Foreskin fibroblast (primary cell): ENCODE measurements at places on chromosomes 4 and X.

DNA sequence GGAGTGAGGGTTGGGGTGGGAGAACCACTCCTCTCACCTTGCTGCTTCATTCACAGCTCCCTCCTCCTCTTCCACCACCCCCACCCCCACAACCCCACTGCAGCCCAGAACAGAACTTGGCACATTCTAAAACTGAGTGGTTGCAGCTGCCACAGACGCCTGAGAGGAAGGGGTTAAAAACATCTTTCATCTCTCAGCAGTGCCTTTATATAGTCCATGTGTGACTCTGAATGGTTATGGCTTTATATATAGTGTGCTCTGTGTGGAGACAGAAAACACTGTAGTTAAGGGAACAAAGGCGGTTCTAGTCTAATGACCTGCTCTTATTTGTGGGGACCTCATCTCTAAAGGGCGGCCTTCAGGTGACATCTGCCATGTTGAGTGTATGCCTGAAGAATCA lies 144.8 kb downstream of the BCOR start:
- DNase-seq, result no peak

DNA sequence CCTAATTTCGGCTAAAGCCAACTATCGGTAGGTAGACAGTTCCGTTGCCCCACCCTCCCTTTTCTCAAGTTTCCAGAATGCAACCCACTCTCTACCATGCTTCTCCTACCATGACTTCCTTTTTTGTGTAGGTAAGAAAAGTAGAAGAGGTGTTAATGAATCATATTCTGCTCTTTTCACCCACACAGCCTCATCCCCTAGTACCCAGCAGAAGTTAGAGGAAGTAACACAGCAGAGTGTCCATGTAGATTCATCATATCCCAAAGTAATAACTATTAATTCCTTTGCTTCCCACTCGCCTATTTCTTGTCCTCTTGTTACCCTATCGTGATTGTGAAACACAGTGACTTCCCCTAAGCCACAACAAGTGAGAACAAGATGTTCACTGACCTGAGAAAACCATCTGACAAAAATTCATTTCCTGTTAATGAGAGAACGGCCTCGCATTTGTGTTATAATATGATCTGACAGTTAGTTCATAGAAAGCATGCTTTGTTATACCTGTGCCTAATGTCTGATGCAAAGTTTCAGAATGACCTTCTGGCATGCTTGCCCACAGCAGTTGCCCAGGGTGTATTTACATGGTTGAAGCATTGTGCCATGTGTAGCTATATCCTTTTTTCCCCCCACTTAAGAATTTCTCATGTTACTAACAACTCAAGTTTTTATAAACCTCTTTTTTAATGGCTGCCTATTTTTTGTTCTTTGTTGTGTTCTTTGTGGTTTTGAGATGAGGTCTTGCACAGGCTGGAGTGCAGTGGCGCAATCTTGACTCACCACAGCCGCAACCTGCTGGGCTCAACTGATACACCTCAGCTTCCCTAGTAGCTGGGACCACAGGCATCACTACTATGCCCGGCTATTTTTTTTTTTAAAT lies 185.6 kb downstream of the RAP1GDS1 start:
- DNase-seq, result peak; percentile 59

DNA sequence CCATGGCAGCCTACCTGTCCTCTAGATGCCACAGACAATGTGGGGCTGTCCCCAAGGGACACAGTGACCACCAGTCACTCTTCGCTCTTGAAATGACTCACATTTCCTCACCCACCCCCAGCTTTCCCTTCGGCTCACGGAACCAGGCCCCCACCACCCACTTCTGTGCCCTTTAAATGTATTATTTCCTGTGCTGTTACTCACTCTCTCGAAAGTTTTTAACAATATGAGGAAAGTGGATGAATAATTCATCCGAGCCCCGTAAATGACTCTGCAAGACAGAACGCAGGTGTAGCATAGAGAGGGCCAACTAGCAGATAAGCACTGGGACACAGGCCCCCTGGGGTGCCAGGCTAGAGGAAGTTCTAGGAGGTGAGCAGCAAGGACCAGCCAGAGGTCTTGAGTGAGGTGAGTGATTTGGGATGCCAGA lies 179.5 kb upstream of the TBL1X start:
- DNase-seq, result no peak

- no peak for DNase-seq
Observed at GRCh38 chr4:6591313-6591712, 16.3 kb downstream of the MAN2B2 start.

DNA sequence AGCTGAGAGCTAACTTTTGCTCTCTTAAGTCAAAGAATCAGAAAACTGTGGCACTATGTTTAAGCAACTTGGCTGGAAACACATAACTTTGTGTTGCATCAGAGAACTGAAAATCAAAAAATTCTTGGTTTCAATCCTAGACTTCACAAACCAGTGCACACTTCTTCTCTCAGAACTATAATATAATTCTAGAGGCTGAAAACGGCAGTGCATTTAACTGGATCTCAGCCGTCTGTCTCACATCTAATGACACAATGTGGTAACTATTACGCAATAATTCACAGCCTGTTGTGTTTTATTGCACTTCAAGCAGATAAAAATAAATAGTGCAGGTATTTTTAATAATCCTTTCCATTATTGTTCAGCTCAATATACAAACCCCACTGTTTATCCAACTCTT lies 260.6 kb upstream of the DIAPH2 start:
- DNase-seq, result peak; percentile 25

- peak; percentile 7 for DNase-seq
Observed at GRCh38 chr4:109389369-109390114, 44.1 kb upstream of the SEC24B start.

- peak; percentile 0 for DNase-seq
Observed at GRCh38 chr4:115090483-115091075, 22.8 kb downstream of the NDST4 start.

DNA sequence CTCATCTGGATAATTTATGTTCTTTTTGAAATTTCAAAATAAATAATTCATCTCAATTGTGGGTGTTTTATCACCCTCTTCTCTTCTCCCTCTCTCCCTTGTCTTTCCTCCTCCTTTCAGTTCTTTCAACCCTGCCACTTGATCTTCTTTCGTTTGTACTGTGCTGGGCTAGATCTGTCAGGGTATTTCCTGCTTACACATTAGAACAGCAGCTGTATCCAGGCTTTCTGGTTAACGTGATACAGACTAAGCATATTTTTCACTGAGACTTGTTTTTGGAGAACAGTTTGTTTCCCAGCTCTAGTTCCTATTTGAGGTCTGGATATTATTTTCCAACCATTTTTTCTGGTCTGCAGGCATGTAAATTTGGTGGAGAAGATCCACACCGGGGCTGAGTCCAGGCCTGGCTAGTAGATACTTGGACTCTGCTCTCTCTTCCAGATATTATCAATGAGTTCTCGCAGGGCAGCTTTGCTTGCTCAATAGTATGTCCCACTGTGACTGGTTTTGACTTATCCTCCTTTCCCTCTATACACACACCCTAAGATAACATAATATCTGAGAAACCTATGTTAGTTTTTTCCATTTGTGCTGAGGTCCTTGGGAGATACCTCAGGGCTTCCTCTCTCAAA lies 1310.7 kb upstream of the TENM3 start:
- no peak for DNase-seq

DNA sequence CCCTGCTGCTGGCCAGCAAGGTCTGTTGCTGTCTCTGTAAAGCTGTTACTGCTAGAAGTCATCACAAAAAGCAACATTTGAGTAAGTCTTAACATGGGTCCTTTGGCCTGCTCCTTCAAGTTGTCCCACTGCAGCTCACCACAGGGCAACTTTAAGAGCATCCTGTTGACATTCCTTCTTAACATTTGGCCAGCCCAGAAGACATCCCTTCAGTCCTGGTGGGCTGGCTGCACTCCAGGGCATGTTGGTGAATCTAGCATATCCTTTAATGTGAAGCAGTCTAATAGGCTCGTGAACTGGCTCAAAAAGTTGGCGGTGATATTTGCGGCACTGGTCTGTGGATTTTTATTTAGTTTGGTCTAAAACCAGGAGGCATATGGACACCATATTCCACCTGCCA lies 92.2 kb upstream of the MAML3 start:
- DNase-seq, result no peak

DNA sequence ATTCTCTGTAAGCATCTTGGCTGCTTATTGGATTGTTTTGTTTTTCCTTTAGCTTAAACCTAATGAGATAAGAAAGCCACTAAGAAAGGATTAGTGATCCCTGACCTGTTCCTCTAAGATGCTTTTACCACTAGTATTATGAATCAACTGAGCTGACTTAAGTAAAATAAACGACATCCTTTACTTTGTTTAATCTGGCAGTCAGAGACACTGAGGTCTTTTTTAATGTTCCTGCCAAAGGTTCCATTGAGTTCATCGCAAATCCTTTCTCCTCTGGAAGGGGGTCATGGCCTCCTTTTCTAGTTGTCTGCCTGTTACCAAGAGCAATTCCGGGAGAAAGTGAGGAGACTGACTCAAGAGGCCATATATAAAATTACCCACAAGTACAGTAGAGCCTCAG lies 1038.3 kb upstream of the SLIT2 start:
- peak; percentile 61 for DNase-seq

- peak; percentile 19 for DNase-seq
Observed at GRCh38 chr4:19379191-19379708, 872.5 kb upstream of the SLIT2 start.

DNA sequence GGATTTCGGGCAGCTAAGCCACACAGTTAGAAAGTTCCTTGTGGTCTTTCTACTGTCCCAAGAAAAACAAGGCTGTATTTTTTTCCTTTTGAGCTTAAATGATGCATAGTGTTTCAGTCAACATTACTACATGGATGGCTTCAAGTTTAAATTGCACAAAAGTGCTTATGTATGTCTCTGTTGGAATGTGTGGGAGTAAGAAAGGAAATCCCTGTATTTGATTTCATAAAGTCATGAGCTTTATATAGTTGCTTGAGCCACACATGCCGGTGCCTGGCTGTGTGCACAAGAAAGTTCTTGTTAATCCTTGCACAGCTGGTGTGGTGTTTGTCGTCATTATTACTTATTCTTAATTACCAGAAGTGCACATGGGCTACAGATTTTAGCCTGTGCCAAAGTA lies 262.2 kb downstream of the ARHGAP10 start:
- no peak for DNase-seq
